ENCODE measurements at places on chromosomes 16 and 17. TPM values are rescaled to one million over a fixed set of nuclear protein-coding genes. Genes with fewer than 3 reads are reported as not detected.
A peak's percentile ranks its signal among the peaks of the same experiment; 100 is the strongest.

- peak; percentile 26 for DNase-seq
These were observed 16.2 kb upstream of the SPNS2 start for GRCh38 chr17:4482338-4483011.

The FAM171A2 gene
- total RNA-seq, result 2.6 TPM

DNA sequence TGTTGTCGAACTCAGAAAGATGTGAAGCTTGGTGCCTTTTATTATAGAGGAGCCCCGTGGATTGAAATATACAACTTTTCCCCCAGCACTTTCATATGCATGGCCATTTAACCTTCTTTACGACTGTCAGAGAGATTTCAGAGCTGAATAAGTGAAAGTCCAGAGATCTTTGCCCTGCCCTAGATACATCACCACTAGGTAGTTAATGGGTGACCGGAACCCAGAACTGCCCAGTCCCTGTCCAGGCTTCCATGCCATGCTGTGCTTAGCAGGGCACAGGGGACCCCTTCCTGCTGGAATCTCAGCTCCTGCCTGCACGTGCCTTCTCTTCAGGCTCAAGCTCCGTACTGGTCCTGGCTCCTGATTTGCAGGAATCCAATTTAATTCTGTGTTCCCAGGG lies 32.2 kb downstream of the SRL start:
- no peak for DNase-seq

The HS3ST3B1 gene
- 17.2 TPM for total RNA-seq

DNA sequence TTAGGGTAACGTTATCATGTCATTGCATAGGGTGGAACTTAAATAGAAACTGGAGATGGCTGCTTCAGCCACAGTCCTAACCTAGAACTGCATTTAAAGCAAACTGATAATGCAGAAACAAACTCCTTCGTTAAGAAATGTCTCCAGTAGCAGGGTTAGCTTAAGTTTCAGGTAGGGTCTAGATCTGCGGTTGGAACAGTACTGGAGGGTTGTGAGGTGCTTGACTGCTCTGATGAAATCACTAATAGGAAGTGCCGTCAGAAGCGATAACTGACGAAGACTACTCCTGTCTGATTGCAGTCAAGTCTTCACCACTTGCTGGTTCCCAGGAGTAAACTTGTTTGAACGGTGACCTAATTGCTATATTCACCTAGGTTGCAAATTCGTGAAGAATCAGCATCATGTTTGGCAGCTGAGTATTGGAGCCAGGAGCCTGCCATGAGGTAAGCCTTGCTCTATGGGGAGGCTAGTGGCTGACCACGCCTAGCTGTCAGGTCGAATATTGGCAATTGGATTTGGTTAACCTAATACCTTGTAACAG lies 24.5 kb downstream of the TRPV2 start:
- DNase-seq, result no peak

The DNAAF1 gene
- total RNA-seq, result 0.89 TPM

DNA sequence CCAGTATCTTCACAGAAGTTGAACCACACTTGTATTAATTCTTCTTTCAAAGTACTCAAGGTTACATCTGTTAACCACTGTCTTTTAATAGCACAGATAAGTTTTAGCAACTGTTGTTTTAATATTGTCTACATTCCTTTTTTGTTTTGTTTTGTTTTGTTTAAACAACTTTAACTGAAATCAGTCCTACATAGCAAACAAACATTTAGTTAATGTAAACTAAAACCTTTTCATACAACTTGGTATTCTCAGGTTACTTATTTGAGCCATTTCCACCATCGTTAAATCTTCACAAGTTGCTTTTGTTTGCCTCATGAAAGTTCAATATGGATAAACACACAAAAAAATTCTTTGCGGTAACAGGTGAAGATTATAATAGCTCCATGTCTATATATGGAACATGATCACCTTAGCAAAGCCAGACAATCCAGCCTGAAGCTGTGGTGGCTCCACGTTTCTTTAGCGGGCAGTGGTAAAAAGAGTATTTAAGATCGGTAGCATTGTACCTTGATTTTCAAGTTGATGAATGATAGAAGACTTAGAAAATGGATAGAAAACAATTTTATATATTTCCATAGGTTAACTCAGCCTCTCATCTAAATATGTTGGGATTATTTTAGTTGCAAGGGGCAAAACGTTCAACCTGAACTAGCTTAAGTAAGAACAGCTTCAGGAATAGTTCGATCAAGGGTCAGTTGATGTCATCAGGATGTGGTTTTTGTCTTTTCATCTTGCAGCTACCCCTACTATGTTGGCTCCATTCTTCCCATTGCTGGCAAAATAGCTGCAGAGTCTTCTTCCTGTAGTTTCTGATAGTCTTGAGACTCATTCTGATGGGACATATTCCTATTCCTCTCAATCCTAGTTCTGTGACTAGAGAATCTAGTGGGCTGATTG lies 182.8 kb downstream of the FTO start:
- DNase-seq, result no peak

DNA sequence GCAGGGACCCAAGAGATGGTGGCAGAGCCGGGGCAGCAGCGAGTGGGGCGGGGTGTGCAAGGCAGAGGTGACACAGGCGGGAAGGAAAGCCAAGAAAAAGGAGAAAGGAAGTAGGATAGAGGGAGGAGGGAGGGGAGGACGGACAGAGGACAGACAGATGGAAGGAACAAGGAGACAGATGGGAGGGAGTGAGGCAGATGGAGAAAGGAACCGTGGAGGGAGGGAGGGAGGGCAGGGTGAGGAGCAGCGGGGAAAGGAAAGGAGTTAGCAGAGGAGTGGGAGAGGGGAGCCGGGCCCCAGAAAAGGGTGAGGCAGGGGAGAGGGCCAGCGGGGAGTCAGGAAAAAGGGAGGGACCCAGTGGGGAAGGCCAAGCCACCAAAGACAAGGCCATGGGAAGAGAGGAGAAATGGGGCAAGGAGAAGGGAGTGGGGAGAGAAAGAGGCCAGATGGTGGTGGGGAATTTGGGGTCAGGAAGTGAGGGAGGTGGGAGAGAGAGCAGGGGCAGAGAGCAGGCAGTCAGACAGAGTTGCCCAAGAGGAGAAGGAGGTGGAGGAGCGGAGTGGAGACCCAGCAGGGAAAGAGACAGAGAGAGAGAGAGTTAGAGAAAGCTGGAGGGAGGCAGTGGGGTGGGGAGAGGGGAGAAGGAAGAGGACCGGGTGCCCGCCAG lies 13.2 kb upstream of the ASGR1 start:
- no peak for DNase-seq

- DNase-seq, result no peak
These were observed 42.0 kb upstream of the SLC6A2 start for GRCh38 chr16:55613613-55614335.

DNA sequence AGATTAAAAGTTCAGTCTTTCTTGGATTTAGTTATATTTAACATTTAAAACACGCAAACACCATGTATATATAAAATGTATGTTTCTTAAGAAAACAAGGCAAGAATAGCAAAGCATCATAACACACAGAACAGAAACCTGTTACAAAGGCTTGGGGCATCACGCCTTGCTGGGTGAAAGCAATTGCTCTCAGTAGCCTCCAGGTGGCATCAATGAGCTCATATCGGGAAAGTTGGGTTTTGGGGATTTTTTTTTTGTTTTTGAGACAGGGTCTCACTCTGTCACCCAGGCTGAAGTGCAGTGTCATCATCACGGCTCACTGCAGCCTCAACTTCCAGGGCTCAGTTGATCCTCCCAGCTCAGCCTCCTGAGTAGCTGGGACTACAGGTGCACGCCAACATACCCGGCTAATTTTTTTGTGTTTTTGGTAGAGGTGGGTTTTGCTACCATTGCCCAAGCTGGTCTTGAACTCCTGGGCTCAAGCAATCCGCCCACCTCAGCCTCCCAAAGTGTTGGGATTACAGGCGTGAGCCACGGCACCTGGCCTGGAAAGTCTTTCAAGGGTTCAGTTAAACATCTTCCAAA lies 56.9 kb downstream of the CYB5D2 start:
- DNase-seq, result no peak

The GRB7 gene
- total RNA-seq, result 49.4 TPM

The TPSD1 gene
- total RNA-seq, result 0.83 TPM

- no peak for DNase-seq
These were observed 2.0 kb downstream of the STAT5B start for GRCh38 chr17:42274253-42274542.

GRCh38 chr16:53781023-53781605 lies 77.2 kb downstream of the FTO start:
- DNase-seq, result no peak

DNA sequence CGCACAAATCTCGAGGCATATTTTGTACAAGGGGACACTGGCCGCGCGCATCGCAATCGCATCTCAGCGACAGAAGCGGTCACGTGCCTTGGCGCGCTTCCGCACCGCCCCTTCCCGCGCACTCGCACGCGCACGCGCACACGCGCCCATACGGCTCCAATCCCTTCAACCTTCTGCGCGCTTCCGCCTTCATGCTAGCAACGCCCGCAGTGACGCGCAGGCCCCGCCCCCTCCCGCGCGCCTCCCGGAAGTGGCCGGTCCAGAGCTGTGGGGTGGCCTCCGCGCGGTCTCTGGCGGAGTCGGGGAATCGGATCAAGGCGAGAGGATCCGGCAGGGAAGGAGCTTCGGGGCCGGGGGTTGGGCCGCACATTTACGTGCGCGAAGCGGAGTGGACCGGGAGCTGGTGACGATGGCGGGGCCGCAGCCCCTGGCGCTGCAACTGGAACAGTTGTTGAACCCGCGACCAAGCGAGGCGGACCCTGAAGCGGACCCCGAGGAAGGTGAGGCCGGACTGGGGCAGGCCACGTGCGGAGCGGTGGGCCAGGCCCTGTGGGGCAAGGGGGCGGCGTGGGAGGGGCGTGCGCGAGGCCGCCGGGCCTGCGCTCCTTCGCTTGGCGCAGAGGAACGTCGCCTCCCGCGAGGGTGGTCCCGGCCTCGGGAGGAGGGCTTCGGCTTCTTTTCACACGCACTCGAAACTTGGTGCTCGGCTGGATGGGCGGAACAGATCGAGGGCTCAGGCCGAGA lies at the start of gene AATF:
Gene AATF, plus strand, starts transcription at position 238 of the 744 bp plus-strand sequence. Its CDS starts 172 bp downstream, at position 410.
- peak; percentile 97 for DNase-seq

GRCh38 chr16:19179546-19180490 lies 11.8 kb downstream of the SYT17 start:
- DNase-seq, result peak; percentile 78

All from suprapubic skin (tissue), 4 donors.